Activated CD4-positive, alpha-beta memory T cell treated with anti-CD3 and anti-CD28 coated beads, Interleukin-2, amount 10 ng/mL, durations not matched to agents 7 days and 5 days (primary cell): ENCODE measurements at places on chromosomes 11 and 22.

DNA sequence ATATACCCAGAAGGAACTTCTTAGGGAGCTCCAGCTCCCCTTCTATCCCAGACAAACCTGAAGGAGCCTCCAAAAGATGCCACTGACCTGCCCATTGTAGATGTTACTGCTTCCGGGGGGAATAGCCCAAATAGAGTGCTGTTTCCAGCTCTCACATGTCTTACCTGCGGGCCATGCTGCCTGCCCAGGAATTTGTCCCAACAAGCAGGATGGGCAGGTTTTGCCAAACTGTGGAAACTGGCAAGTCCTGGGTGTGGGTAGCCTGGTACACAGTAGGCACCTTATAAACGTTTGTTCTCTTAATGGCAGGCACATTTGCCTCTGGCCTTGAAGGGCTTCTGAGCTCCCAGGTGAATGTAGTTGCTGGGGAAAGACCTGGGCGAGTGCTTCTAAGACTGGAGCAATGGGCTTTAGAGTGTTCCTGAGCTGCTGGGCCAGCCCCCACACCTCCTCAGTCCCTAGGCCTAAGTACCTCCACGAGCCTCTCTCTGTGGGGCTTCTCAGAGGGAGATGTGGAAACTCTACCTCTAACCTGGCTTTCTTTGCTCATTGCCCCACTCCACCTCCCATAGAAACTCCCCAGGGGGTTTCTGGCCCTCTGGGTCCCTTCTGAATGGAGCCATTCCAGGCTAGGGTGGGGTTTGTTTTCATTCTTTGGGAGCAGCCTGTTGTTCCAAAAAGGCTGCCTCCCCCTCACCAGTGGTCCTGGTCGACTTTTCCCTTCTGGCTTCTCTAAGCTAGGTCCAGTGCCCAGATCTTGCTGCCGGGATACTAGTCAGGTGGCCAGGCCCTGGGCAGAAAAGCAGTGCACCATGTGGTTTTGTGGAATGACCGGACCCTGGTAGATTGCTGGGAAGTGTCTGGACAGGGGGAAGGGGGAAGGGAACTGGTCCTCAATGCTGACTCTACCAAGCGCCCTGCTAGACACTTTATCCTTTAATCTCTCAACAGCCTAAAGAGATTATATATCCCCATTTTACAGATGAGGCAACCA lies 37.2 kb downstream of the LIMK2 start:
- DNase-seq, result no peak

- no peak for DNase-seq
Observed at GRCh38 chr11:8242118-8242475, 21.6 kb downstream of the LMO1 start.

DNA sequence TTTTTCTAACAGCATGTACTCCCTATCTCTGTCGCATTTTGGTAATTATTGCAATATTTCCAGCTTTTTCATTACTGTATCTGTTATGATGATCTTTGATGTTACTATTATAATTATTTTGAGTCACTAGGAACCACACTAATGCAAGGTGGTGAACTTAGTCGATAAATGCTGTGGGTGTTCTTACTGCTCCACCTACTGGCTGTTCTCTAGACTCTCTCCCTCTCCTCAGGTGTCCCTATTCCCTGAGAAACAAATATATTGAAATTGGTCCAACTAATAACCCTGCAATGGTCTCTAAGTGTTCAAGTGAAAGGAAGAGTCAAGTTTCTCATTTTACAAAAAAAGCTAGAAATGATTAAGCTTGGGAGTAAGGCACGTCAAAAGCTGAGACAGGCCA lies 10.5 kb downstream of the ARL14EP start:
- no peak for DNase-seq

DNA sequence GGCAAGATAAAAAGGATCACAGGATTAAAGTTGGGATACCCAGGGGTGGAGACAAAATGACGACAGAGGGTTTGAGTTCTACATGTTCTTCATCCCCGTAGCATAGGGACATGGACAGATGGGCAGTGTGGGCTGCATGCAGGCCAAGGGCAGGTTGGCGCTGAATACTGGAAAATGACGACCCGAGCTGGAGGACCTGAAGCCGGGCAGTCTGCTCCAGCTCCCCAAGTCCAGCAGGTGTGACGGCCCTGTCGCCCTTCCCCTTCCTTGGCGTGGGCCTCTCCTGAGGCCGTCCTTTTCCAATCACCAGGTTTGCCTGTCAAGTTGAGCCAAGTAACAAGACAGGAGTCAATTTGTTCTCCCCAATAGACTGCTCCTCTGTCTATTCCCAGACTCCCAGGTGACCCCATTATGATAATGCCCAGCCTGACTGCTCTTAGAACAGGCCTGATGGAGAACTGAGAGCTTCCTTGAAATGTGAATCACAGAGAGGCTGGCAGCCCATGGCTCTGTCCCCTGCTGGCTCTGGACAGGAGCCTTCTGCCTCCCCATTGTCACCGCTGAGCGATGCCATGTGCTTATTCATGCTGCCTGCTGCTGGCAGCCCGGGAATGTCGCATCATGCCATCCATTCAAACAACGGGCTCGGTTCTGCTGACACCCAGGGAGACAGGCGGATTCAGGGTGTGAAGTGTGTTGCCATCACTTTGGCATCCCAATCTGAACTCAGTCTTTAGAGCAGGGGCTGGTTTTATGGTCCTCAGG lies 392.1 kb downstream of the NTM start:
- DNase-seq, result no peak

- no peak for DNase-seq
Observed at GRCh38 chr22:49614966-49615965, 212.4 kb downstream of the BRD1 start.

DNA sequence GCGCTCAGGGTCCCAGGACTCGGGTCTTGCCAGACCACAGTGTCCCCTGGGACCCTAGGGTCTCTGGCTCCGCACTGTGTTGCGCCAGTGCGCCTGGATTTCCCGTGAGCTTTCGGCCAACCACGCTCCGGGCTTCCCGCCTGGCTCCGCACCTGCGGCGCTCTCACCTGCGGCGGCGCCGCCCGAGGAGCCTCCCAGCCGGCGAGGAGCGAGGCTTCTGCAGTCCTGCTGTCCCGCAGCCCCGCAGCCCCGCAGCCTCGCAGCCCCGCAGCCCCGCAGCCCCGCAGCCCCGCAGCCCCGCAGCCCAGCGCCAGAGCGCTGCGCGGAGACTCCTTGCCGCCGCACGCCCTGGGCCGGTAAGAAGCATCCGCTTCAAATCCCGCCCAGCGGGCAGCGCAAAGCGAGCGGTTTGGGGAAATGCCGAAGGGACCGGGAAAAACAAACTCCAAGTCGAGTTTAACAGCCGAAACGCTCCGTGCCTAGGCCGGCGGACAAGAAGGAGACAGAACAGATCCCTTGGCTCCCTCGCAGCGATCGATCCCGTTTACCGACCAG lies 939 bp downstream of the ALX4 start:
- DNase-seq, result no peak

- DNase-seq, result no peak
Observed at GRCh38 chr11:91981995-91982394, 242.6 kb upstream of the FAT3 start.

- DNase-seq, result no peak
Observed at GRCh38 chr11:45411228-45411946, 125.2 kb upstream of the SYT13 start.
